ENCODE measurements at places on chromosomes 11 and 22.
A peak's percentile ranks its signal among the peaks of the same experiment; 100 is the strongest.

DNA sequence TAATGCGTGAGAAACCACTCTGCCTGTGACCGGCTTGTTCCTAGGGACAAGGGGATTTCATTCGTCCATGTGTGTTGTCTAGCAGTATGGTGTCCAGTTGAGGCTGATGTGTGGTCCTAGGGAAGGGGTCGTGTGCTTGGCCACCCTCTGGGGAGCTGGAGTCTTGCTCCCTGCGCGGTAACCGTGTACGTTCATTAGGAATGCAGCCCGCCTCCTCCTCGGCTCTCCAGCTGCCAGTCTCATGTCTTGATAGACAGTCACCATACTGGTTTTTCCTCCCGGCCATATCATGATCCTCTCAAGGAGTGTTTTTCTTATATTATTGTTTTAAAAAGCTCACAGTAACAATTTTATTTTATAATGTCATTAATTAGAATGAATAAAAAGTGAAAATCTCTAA lies 5.9 kb downstream of the CTTN start:
- no peak for DNase-seq

DNA sequence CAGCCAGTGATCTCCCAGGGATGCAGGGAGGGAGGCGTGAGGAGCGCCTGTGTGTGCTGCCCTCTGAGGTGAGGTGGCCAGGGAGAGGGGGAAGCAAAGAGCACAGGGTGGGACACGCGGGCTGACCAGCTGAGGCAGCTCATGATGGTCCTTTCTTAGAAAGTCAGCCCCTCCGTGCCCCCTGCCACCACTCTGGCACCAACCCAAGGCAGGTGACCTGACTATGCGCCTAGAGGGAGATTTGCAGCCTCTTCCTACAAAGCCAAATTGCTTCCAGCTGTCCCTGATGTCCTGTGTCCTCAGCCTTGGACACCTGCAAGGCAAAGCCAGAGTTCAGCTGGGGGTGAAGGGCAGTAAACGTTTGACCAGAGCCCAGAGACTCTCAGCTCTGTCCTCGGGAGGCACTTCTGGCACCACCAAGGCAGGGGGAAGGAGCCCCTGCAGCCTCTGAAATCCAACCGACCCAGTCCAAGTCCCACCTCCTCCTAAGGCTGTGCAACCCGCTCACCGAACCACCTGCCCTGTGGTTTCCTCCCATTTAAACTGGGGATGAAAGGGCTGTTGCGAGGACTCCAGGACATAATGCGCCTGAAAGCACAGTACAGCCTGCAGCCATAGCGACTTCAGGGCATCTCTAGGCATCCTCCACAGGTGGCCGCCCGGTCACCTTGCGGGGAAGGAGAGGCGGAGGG lies 26.8 kb downstream of the CD5 start:
- DNase-seq: no peak

GRCh38 chr11:27296497-27296896 lies 66.5 kb downstream of the CCDC34 start:
- DNase-seq: no peak

GRCh38 chr22:50473088-50473487 lies 1.7 kb downstream of the SBF1 start:
- DNase-seq: no peak

- DNase-seq: no peak
Measured at GRCh38 chr22:47219789-47220188, 457.3 kb downstream of the TBC1D22A start.

DNA sequence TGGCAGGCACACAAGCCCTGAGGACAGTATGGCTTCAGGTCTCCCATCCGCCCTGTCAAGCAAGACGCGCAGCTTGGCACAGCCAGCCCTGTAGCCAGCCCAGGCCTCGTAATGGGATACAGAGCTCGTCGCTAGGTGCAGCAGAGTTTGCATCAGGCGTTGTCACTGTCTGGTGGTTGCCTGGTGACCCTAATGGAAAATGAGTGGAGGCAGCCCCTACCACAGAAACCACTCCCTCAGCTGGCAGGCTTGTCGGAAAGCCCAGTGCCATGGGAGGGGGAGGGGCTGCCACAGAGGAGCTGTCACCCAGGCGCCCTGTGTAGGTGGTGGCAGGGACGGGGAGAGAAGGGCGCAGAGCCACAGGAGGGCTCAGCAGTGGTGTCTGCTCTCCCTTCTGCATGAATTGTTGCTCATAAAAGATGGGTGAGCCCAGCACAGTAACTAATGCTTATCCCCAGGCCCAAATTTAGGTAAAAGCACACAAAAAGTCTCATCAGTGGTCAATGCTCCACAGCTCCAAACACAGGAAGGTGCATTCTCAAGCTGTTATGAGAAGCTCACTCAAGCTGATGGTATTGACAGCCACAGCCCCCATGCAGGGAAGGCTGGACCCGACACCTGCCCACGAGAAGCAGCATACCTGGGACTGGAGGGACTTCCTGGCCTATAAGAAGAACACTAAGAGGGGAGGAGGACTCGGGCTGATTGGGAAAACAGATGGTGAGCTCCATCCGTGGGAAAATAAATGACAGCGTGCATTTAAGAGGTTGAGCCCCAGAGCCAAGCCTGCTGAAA lies 164.6 kb downstream of the ETS1 start:
- peak; percentile 80 for DNase-seq

- DNase-seq: no peak
Measured at GRCh38 chr11:120248551-120249278, 8.8 kb downstream of the POU2F3 start.

GRCh38 chr11:18722293-18722637 lies 3.7 kb downstream of the IGSF22 start:
- no peak for DNase-seq

- no peak for DNase-seq
Measured at GRCh38 chr11:11400121-11400520, 47.1 kb upstream of the CSNK2A3 start.

DNA sequence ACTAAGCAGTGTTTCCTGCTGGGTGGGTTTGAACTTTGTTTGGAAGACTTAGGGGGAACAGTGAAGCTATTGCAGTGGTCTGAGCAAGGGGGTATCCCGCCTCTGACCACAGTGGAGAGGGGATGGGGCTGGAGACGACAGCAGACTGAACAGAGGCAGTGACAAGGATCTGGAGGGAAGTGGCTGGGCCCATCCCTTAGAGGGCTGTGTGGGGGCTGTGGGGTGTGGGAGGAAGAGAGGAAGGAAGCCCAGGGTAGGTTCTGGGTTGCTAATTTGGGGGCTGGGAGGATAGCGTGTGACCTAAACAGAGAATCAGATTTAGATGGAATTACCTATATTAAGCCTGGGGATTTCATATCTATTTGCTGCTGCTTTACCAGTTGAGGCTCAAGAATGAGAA lies 70.7 kb downstream of the BMAL1 start:
- DNase-seq: no peak

GRCh38 chr11:1652771-1653540 lies 23.4 kb downstream of the KRTAP5-5 start:
- DNase-seq: peak; percentile 69

DNA sequence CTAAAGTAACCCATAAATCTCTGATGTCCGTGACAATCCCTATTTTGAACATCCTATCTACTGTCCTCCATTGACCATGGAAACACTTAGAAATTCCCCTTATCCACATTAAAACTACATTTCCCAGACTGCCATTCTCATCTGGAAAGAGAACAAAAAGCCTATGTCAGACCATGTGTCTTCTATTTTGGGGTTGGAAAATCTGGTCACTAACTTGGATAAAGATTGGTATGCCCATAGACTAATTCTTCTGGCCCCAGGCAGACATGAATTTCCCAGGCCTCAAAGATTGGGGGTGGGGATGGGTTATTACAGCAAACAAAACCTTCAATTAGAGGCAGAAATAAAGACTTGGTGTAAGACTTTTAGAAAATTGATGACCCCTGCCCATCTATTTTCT lies 30.9 kb upstream of the CREB3L1 start:
- no peak for DNase-seq

- DNase-seq: no peak
Measured at GRCh38 chr11:119505861-119506260, 82.9 kb upstream of the THY1 start.

DNA sequence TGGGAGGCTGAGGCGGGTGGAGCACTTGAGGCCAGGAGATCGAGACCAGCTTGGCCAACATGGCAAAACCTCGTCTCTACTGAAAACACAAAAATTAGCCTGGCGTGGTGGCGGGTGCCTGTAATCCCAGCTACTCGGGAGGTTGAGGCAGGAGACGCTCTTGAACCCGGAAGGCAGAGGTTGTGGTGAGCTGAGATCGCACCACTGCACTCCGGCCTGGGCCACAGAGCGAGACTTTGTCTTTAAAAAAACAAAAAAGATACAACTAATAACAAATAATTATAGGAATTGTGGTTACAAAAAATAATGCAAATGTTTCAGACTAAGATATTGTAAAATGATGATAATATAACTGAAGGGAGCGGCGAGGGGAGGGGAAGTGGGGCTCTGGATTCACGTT lies 90.3 kb upstream of the RTL6 start:
- DNase-seq: no peak

DNA sequence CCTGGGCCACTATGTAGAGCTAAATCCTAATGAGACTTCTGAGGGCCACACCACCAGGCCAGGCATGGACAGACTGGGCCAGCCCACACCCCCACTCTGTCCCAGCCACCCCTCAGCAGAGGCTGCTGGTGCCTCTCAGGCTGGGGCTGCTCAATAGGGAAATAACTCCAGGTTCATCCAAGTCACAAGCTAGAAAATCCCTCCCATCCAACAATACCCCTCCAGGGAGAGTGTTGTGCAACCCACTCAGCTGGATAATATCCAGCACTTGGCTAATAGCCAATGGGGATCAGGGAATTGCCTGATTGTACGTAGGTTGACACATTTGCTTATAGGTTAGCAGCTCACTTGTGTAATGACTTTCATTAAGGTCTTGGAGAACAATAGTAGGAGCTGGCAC lies 64.1 kb upstream of the WNT11 start:
- DNase-seq: no peak

- DNase-seq: no peak
Measured at GRCh38 chr11:6203327-6203726, 2.0 kb upstream of the C11orf42 start.

DNA sequence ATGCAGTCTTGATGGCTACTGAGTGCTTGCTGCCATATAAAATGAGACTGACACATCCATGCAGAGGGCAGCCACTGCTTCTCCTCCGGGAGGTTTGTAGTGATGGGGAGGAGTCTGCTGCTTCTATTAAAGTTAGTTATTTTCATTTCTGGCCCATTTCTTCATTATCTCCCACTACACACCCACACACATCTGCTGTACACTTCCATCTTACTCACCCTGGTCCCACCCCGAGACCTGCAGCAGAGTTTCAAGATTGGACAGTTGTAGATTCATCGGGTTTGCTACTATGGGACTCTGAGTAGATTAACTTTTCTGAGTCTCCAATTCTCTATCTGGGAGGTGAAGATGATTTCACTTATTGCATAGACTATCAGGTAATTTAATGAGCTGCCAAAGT lies 176.2 kb upstream of the SNX19 start:
- no peak for DNase-seq

DNA sequence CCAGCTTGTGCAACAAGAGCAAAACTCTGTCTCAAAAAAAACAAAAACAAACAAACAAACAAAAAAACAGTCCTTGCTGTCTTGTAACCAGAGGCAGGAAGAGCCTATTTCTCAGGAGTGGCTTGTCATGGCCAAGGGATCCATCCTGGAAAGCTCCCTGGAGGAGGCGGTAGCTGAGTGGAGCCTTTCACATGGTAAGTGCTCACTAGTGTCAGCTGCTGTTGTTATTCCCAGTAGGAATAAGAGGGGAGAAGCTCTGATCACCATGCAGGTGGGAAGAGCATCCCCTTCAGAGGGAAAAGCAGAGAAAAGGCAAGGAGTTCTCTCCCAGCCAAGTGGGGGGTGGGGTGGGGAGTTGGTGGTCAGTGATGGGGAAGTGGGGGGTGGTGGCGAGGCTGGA lies 54.6 kb upstream of the WNT7B start:
- DNase-seq: no peak

All from stimulated activated CD8-positive, alpha-beta memory T cell treated with anti-CD3 and anti-CD28 coated beads, Interleukin-12 subunit alpha, Interleukin-12 subunit beta, amount 100 ng/mL, for 1 hour (primary cell).